ENCODE measurements at places on chromosomes 1 and 21.

- DNase-seq: no peak
These were observed 14.3 kb downstream of the GPR137B start for GRCh38 chr1:236156512-236157208.

DNA sequence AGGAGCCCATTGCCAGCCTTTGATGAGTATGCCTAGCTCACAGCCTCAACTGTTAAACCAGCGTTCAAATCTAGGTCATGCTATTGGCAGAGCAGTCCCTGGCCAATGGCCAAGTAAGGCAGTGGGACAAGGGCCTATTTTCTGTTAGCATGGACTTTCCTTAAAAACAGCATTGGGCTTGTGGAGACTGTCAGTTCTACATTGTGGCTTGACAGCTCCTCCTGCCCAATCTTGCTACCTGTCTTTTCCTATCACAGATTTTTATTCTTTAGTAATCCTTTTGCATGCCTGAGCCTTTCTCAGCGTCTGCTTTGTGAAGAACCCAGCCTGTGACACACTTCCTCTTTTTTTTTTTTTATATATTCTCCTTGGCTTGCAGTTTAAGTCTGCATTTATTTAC is 56.4 kb downstream of the DIP2A start:
- DNase-seq: no peak

GRCh38 chr1:218656301-218657037 is 311.3 kb downstream of the TGFB2 start:
- no peak for DNase-seq

DNA sequence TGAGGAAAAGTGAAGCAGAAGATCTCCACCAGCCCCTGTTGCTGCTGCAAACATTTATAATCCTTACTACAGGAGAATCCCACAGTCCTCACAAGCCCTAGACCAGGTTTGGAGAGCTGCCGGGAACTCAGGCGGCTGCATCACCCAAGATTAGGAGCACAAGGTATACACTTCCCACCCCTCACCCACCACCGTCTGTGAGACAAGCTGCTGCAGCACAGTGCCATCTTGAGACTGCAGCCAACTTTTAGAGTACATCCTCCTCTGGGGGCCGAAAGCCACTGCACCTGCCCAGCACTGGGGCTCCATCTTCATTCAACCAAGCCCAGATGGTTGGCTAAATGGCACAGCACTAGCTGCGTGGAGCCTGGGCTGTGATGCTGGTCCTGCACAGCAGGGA is 13.8 kb downstream of the OLFML3 start:
- DNase-seq: no peak

DNA sequence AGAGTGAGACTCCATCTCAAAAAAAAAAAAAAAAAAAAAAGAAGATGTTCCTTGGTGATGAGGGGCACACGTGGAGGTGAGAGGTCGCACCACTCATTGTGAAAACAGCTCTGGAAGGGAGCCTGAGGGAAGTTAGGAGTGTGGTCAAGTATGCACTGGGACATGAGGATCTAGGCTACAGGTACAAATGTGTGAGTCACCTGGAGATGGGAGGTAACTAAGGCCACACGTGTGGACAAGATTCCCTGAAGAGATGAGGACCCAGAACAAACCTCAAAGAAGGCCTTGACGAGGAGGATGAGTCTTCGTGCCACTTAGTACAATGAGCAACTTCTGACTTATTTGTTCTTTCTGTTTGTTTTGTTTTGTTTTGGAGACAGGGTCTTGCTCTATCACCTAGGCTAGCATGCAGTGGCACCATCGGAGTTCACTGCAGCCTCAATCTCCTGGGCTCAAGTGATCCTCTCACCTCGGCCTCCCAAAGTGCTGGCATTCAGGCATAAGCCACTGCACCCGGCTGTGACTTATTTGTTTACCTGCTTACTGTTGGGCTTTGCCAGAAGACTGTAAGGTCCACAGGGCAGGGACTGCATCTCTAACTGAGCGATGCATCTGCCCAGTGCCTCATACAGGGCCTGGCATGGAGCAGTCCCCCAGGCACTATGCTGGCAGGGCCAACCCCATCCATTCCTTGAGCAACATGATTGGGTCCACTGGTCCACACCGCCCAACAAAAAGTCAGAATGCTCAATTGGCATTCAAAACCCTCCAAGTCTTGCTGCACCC is 6.4 kb downstream of the ASAP3 start:
- no peak for DNase-seq

DNA sequence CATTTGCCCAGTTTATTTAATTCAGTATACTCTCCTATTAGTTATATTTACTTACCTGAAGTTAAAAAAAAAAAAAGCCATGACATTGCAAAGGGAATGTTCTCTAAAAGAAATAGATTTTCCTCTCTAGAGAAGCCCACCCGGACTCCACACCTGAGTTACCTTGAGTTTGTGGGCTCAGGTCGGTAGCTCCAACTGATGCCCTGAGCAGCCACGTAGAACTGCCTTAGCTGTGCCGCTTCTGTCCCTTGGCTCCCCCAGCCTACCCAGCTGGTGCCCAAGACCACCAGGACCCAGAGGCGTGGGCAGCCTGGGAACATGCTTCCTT is 250 bp downstream of the F5 start:
- no peak for DNase-seq

DNA sequence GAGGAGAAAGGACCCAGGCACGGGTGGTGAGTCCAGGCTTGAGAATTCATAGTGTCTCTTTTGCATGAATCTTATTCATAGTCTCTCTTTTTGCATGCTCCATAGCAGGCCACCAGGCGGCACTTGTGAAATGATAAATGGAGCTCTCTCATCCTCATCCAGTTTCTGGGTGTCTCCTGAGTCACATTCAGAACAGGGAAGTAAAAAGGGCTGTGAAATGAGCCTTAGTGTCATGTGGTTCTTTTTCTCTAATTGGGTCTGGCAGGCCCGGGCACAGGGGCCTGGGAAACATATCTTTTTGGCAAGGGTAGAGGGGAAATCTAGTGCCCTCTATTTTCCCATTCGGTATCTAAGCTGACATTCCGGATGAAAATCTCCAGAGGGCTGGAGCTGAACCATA is 19.1 kb upstream of the NCF2 start:
- no peak for DNase-seq

GRCh38 chr1:110285316-110285715 is 53.9 kb upstream of the RBM15 start:
- no peak for DNase-seq

- DNase-seq: no peak
These were observed 31.0 kb downstream of the LRIG2 start for GRCh38 chr1:113103977-113104376.

GRCh38 chr1:932173-932510 is 8.4 kb downstream of the SAMD11 start:
- DNase-seq: no peak

GRCh38 chr1:46521414-46521813 is 30.0 kb downstream of the KNCN start:
- DNase-seq: no peak

All from HEK293T (cell line).